ENCODE measurements at places on chromosomes 7 and 10. TPM values are rescaled to one million over a fixed set of nuclear protein-coding genes. Genes with fewer than 3 reads are reported as not detected.

The HTR7 gene
- total RNA-seq = 0.07 TPM

The PLCE1 gene
- under 0.01 TPM for total RNA-seq

The C10orf90 gene
- total RNA-seq = not detected

The CFAP70 gene
- total RNA-seq = 0.40 TPM

The TMEM270 gene
- total RNA-seq = not detected

The LBX1 gene
- not detected for total RNA-seq

The ANKRD22 gene
- total RNA-seq = not detected

The MPP7 gene
- 0.27 TPM for total RNA-seq

The AS3MT gene
- 1.8 TPM for total RNA-seq

The BTAF1 gene
- 56.9 TPM for total RNA-seq

The AKR1B15 gene
- not detected for total RNA-seq

The PSPH gene
- total RNA-seq = 49.3 TPM

The AGAP4 gene
- total RNA-seq = 11.3 TPM

The NRP1 gene
- 281 TPM for total RNA-seq

The NKX1-2 gene
- total RNA-seq = not detected

The ASZ1 gene
- not detected for total RNA-seq

The TRIL gene
- total RNA-seq = under 0.01 TPM

The RADIL gene
- total RNA-seq = 0.80 TPM

The CNPY1 gene
- not detected for total RNA-seq

The KAT6B gene
- total RNA-seq = 22.7 TPM

The RET gene
- 0.07 TPM for total RNA-seq

All from thoracic aorta endothelial cell (primary cell).